ENCODE measurements at places on chromosomes 3 and 15.
A peak's percentile ranks its signal among the peaks of the same experiment; 100 is the strongest.

GRCh38 chr3:193788189-193788991, 195.4 kb downstream of the OPA1 start:
- peak; percentile 79 for DNase-seq

- no peak for DNase-seq
These were observed 749.7 kb upstream of the ARPP21 start for GRCh38 chr3:34889641-34890040.

GRCh38 chr15:101242160-101242998, 9.5 kb downstream of the CHSY1 start:
- peak; percentile 76 for DNase-seq

DNA sequence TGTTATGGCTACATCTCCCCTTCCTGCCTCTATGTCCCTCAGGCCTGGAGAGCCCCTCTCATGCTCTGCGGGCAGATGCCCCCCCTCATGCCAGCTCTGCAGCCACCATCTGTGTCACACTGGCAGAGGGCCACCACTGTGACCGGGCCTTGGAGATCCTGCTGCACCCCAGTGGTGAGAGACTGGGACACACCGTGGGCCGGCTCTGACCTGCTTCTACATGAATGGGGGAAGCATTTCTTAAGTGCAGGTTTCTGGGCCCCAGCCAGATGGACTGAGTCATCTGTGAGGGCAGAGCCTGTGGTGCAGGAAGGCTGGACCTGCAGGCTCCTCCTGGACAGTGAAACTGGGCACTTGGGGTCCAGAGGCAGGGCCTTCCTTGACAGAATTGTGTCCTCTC, 4.8 kb downstream of the VWA5B2 start:
- DNase-seq: peak; percentile 79

DNA sequence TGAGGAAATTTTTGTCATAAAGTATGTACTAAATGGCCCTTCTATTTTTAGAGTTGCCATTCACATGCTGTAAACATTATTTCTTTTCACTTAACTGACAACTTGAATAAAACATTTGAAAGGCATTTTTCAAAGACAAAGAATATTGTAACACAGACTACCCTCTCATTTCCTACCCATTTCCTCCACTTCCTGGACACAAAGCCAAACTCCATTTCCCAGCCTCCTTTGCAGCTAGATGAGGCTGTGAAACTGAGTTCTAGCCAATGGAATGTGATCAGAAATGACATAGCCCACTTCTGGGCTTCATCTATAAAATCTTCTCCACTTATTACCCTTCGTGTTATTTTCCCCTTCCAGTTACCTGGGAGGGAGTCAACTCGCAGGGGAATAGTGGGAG, 288.9 kb upstream of the DPH6 start:
- DNase-seq: no peak

DNA sequence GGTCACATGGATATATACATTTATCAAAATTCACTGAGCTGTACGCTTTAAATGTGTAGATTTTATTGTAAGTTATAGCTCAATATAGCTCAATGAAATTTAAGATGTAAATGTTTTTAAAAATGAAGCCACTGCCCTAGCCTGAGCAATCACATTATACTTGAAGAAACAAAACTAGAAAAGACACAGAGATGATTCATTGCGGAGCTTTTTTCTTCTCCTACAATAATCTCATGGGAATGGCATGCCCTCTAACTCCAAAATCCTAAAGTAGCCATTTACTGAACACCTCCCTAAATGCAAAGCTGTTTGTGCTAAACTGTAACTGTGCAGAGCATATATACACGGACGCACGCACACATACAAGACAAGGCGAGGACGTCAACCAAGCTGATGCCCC, 84.2 kb downstream of the MYO9A start:
- peak; percentile 16 for DNase-seq

GRCh38 chr3:59784164-59784563, 734.3 kb upstream of the CFAP20DC start:
- DNase-seq: no peak

DNA sequence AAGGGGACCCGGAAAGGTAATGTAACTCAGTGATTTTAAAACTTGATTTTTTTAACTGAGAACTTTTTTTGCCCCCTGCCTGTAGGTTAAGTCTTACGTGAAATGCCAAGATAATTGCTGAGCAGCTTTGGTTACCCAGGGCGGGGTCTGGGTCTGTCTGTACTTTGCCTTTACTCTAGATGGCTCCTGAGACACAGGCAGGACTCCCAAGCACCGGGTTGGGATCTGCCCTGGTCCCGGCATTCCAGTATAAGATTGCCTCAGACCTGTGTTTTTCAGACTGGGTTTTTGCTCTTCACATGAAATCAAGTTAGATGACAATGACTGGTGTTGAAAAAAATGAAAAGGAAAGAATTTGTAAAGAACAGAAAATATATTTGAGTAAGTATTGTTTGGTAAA, 40.3 kb downstream of the WDR76 start:
- no peak for DNase-seq

- DNase-seq: no peak
These were observed 827.0 kb downstream of the CADM2 start for GRCh38 chr3:85785766-85786165.

- DNase-seq: peak; percentile 56
These were observed 107.1 kb downstream of the ATG7 start for GRCh38 chr3:11379238-11379823.

- DNase-seq: no peak
These were observed 230.9 kb downstream of the XXYLT1 start for GRCh38 chr3:195040094-195040493.

DNA sequence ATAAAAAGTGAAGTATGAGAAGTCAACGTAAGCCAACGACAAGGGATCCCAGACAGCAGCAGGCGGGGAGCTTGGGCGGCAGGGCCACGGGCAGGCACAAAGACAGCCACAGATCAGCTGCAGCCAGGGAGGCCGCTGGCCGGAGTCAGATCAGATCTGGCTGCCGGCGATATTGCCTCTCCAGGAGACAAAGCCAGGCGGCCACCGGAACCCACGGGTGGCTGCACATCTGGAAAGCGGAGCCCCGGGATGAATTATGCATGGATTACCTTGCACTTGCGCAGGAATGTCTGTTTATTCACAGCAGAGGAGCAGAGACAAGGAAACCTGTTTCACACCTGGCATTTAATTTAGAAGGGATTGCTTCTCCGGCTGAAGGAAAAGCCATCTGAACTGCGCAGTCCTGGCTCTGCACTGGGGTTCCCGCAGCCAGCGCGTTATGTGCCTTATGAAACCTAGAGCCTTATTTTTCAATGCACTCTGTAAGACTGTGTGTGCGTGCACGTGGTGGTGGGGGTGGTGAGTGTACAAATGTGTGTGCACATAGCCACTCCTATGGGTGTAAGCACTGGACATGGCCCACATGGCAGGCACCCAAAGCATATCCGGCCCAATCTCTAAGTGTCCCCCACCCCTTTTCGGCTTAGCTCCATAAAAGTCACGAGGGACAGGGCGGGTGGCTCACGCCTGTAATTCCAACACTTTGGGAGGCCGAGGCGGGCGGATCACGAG, 427.8 kb upstream of the MCTP2 start:
- no peak for DNase-seq

GRCh38 chr3:133996251-133996661, 33.5 kb downstream of the SLCO2A1 start:
- no peak for DNase-seq

- DNase-seq: no peak
These were observed 17.5 kb upstream of the CORO2B start for GRCh38 chr15:68561171-68561900.

DNA sequence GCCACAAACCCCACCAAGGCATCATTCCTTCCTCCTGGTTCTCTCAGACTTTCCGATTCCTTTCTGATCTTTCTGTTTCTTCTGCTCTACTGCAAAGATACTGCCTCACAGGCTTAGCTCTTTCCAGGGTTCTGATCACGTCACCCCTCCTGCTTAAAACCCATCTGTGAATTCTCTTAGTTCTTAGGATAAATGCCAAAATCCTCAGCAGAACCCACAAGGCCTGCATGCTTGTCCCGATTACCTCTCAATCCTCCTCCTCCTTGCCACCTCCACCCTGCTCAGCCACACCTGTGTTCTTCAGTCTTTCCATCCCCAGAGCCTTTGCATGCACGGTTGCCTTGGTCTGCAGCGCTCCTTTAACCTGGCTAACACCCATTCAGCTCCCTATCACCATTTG, 84.0 kb downstream of the SRGAP3 start:
- DNase-seq: no peak

DNA sequence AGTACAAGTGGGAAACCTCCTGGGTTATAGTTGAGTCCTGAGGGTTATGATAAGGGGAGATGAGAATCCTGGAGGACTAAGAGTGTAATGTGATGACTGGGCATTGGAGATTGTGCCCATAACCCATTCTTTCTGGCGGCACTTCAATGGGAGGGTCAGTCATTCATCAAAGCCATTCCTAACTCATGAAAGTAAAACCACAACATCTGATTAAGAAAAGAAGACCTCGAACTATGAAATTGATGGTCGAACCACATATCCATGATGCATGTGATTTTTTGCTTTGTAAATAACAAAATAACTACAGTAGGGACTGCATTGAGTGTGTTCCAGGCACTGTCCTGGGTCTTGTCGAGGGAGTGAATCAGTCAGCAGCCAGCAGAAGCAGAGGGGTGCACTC, 215.1 kb downstream of the SHQ1 start:
- peak; percentile 74 for DNase-seq

GRCh38 chr3:114307832-114308231, 14.0 kb downstream of the TIGIT start:
- DNase-seq: no peak

DNA sequence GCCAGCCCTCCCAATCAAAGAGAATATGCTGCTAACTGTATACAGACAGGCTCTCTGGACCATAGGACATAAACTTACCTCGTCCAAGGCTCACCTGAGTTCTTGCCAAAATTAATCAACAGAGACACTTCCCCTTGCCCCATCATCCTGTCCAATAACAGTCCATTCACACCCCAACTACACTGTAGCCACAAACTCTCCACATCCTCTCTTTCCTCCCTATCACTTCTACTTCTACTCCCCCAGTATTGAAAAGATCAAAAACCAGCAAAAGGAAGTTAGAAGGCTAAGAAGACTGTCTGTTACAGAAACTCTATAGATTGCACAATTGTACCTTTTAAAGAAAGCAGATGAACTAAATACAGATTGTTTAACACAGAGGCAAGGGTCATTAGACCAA, 133.5 kb upstream of the STT3B start:
- no peak for DNase-seq

- DNase-seq: no peak
These were observed 356.3 kb downstream of the FOXP1 start for GRCh38 chr3:71227270-71227661.

DNA sequence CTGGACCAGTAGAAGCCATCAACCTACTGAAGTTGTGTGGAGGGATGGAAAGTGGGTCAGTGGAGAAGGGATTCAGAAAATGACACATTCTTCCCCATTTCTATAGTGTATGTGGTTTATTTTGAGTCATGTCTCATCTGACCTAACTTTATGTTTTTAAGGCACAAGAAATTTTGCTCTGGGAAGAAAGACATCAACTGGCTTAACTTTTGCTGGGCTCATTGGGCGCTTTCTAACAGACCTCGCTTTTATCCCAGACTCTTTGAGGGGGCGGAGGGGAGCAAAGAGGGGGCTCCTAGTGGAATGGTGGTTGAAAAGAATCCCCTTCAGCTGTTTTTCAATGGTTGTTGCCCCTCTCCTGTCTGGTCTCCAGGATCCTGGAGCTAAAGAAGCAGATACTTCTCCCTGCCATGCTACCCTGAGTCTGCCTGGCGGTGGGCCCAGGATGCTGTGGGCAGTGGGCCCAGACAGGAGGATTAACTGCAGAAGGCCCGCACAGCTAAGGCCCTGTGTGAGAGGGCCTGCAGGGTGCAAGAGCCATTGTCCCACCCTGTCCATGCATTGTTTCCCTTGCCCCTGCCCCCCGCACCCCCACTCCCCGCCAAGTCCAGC, 14.5 kb downstream of the CSRNP1 start:
- DNase-seq: peak; percentile 25

- no peak for DNase-seq
These were observed 20.3 kb downstream of the SHOX2 start for GRCh38 chr3:158085931-158086330.

- no peak for DNase-seq
These were observed 5.3 kb upstream of the REC114 start for GRCh38 chr15:73437543-73438109.

DNA sequence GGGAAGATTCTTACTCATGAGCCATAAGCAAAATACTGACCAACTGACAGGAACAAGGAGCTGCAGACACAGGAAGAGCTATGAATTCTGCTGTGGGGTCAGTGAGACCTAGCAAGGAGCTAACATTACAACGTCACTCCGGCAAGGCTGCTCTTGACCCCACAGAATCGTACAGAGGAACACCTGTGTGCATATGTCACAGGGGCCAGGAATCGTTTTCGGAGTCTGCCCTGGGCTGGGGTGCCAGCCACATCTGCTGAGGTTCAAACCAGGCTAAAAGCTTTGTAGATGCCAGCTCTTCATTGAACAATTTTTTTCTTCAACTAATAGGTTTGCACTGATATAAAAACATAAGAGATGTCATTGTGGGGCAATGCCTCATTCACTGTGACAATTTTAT, 82.6 kb downstream of the LRRK1 start:
- DNase-seq: no peak

DNA sequence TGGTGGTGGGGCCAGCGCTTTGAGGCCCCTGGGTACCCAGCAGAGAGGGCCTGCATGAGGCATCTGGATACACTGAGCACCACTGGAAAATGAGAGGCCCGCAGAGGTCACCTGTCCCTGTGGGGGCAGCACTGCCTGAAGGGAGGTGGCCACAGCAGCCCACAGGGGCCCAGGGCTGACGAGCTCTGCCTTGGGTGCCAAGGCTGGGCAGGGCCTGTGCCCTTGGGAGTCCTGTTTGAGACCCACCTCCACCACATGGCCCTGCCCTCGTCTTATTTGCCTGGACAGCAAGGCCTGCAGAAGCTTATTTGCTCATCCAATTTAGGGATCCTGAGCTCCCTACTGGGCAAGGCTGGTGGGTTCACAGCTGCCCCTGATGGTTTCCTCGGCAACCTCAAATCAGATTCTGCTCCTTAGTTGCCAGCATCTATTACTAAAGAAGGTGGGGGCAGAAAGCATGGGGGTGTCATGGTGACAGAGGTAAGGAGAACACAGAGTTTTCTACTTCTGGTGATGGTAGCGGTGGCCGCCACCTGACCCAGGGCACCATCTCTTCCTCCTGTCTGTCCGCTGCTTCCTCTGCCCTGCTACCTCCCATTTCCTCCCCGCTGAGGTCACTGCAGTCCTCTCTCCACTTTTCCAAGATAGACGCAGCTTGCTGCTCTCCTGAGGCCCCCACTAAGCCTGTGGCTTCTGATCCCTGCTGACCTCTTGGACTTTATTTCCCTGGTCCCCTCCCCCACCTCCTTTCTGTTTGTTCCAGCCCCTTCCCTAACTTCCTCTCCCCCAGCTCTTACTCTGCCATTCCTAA, 62.9 kb downstream of the HMCES start:
- DNase-seq: no peak

All from AG08395 (cell line).